ENCODE measurements at places on chromosomes 12 and 14. TPM values are rescaled to one million over a fixed set of nuclear protein-coding genes. Genes with fewer than 3 reads are reported as not detected.

GRCh38 chr12:130700492-130701401 is 15.4 kb downstream of the RIMBP2 start:
- DNase-seq, result no peak

The ANO2 gene
- 0.05 TPM for polyA plus RNA-seq

The PTCSC3 gene
- not detected for polyA plus RNA-seq

DNA sequence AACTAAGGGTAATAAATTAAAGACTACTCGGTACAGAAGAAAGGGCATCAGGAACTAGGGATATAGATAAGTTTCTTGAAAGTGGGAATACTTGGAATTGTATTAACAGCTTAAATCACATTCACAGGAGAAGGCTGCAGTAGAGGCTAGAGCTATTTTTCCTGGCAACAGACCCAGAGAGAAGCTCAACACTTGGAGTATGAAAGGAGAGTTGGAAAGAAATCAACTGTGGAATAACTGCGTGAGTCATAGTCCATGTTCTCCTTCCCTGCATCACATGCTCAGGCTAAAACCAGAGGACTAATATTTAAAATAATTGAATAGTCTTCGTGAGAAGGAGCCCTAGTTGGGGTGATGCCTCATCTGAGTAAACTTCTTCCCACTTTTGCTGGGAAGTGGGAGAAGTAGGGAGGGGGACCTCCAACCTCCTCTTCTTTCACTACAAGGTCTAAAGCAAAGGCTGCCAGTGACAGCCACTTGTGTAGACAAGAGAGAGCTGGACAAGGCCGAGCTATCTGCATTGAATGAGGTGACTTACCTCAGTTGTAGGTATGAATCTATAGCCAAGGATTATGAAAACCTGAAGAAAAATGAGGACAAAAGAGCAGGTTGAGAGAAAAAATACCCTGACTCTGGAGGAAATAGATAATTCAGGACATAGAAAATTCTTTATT is 32.7 kb downstream of the DYRK2 start:
- peak; percentile 94 for DNase-seq

- peak; percentile 27 for DNase-seq
Measured at GRCh38 chr14:73426877-73427276, 31.5 kb downstream of the NUMB start.

The CHGA gene
- polyA plus RNA-seq, result not detected

DNA sequence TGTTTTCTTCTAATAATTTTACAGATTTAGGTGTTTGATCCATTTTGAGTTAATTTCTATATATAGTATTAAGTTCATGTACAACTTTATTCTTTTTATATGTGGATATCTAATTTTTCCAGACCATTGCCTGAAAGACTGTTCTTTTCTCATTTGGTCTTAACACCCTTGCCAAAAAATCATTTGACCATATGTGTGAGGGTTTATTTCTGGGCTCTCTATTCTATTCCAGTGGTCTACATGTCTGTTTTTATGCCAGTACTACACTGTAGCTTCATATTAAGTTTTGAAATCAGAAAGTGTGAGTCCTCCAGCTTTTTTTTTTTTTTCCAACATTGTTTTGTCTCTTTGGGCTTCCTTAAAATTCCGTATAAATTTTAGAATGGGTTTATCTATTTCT is 554.1 kb downstream of the KCNH5 start:
- no peak for DNase-seq
